ENCODE measurements at places on chromosomes 13 and 19. TPM values are rescaled to one million over a fixed set of nuclear protein-coding genes. Genes with fewer than 3 reads are reported as not detected.

DNA sequence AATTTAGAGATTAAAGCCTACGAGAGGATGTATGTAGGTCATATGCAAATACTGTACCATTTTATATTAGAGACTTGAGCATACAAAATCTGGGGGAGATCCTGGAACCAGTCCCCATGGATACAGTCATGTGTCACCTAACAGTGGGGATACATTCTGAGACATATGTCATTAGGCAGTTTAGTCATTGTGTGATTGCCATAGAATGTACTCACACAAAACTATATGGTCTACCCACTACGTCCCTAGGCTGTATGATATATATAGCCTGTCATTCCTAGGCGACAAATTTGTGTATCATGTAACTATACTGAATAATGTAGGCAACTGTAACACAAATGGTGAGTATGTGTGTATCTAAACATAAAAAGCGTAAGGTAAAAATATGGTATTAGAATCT is 62.8 kb downstream of the WDFY2 start:
- no peak for DNase-seq

SLAIN1 gene
- polyA plus RNA-seq: 0.54 TPM

SIGLEC8 gene
- not detected for polyA plus RNA-seq

- DNase-seq: no peak
Observed at GRCh38 chr19:31264041-31264778, 85.0 kb downstream of the TSHZ3 start.
